ENCODE measurements at places on chromosomes 2 and 18.

DNA sequence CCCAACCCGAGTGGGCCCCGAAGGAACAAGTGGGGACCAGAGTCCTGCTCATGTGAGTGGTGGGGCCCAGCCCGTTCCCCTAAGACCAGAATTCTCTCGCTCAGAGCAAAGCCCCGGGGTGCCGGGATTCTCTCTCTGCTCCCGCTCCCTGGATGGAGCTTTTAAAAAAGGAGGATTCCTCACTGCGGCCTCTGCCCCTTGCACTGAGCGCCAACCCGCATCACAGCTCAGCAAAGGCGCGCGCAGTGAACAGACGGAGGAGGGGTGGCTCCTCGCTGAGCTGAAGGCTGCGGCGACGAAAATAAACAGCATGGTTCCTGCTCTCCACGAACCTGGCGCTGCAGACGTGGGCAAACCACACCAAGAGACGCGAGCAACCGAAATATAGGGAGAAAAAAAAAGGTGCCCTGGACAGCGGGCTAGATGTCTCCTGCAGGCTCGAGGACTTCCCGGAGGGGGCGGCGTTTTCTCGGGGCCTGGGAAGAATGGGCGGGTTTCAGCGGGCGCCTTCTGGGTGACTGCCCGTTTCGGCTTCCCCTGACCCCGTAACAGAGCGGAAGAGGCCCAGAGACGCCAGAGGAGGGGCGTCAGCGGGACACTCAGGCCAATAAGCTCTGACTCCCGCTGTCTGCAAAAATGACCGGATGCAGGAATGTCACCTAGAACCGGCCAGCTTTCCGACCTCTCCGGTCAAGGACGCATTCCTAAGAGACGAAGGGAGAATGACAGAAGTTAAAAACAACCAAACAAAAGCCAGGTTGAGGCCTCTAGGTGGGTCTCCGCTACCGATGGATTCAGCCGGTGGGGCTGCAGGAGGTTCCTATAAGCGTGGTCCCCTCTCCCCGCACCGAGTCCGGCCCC lies 819 bp upstream of the KLF11 start:
- DNase-seq, result no peak

GRCh38 chr18:45820106-45820745 lies 5.2 kb upstream of the SIGLEC15 start:
- DNase-seq, result no peak

- no peak for DNase-seq
Measured at GRCh38 chr2:96594691-96595152, 43.4 kb downstream of the KANSL3 start.

DNA sequence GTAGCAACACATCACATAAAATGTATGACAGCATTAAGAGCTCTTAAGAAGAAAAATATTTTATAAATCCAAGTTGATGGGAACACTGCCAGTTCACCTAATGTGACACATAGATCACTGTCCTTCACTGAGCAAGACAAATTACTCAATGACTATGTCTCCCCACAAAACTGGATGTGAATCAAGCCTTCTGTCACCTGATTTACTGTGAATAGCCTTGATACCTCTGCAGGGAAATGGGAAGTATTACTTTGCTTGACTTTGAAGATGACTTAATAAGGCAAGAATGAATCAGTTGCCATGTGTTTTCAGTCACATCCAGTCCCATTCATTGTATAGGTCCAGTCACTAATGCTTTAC lies 94.6 kb downstream of the NYAP2 start:
- DNase-seq, result no peak

DNA sequence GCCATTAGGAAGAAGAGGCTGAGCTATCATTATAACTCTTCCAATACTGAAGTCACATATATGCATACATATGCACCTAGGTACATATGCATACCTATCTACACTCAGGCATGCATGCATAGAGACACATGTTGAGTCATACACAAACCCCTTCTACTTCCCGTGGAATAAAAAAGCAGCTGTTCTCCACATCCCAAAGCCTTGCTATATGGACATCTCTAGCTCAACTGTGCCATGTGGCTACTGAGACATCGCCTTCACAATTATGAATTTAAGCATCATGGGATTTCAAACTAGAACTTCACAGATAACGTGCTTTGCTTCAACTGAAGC lies 120.5 kb downstream of the ANKRD44 start:
- DNase-seq, result no peak

GRCh38 chr2:101625387-101625786 lies 72.1 kb upstream of the MAP4K4 start:
- no peak for DNase-seq

- DNase-seq, result no peak
Measured at GRCh38 chr2:21759819-21760218, 636.1 kb downstream of the TDRD15 start.

DNA sequence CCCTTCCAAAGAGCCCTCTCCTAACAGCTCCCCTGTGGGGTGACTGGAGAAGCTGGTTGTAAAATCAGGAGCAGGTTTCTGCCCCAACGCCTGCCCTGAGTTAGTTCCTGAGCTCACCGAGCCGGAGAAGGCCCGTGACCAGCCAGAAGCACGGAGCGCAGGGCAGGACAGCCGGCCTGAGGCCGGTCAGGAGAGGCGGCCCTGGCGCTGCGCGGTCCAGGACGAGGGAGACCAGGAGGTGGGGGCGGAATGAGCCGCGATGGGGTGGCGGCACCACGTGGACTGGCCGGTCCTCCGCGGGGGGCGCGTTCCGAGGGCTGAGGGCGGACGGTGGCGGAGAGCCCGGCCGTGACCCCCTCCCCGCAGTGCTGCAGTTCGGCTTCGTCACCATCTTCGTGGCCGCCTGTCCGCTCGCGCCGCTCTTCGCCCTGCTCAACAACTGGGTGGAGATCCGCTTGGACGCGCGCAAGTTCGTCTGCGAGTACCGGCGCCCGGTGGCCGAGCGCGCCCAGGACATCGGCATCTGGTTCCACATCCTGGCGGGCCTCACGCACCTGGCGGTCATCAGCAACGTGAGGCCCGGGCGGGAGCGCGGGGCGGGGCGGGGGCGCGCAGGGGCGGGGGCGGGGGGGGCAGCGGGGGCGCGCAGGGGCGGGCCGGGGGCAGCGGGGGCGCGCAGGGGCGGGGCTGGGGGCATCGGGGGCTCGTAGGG lies 29.0 kb downstream of the ANO7 start:
- DNase-seq, result peak; percentile 9

GRCh38 chr2:226580403-226580802 lies 219.2 kb downstream of the IRS1 start:
- no peak for DNase-seq

- DNase-seq, result no peak
Measured at GRCh38 chr18:9861157-9861556, 24.6 kb upstream of the TXNDC2 start.

DNA sequence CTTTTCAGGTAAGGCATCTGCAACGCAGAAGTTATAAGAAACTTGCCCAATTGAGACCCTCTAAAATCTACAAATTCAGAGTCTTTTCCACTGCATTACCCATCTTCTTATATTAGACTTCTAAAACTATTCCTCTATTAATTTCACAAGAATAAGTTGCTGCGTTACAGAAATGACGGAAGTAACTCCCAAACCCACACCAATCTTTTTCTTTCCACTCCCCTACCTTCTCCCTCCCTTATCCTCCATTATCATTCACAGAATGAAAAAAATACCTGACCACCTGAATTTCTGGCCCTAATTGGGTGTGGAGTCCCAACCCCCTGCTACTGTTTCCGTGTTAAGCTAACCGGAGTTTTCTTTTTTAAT lies 689 bp downstream of the RPRD1A start:
- DNase-seq, result no peak

DNA sequence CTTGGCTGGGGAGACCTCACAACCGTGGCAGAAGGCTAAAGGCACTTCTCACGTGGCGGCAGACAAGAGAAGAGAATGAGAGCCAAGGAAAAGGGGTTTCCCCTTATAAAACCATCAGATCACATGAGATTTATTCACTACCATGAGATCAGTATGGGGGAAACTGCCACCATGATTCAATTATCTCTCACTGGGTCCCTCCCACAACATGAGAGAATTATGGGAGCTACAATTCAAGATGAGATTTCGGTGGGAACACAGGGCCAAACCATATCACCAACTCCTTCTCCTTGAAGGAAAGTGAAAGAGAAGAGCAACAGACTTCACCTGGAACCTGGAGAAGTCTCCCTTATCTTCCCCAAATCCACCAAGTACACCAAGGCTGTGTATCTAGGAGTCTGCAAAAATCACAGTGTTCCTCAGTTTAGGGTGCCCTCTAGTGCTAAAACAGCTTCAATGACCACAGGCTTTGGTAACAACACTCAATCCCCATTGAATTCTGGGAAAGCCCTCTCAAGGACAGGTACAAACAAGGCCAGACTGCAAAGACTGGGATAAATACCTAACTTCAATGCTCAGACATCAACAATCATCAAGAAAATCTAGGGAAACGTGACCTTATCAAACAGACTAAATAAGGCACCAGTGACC lies 148.8 kb upstream of the SRD5A2 start:
- DNase-seq, result no peak

- no peak for DNase-seq
Measured at GRCh38 chr2:216687646-216688045, 7.7 kb downstream of the IGFBP5 start.

- DNase-seq, result no peak
Measured at GRCh38 chr2:73776869-73777519, 2.9 kb downstream of the DUSP11 start.

DNA sequence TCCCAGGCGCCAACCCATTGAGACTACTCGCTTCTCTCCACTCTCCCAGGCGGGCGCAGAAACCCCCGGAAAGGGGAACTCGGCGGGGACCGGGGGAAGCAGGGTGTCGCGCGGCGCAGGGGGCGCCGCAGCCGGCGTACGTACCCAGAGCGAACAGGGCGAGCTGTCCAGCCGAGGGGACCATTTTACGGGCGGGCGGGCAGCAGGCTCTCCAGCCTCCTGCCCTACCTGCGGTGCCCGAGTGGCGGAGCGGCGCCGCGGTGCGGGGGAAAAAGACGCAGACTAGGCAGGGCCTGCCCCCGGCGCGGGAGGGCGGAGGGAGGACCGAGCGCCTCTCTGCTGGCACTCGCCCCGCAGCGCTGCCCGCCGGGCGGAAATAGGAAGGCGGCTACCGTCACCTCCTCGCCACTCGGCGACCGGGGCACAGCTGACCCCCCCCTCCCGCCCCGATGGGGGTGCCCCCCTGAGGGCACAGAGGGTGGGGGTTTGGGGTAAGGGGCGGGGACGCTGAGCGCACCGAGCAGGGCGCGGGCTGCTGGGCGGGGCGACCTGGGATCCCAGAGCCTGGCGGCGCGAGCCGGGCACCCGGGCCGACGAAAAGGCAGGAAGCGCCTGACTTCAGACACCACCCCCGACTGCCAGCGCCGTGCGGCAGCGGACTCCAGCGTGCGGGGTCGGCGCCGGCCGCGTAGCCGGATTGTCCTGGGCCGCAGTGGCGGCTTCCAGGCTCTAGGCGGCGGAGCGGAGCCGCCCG lies at the start of gene TGFA:
TGFA (minus strand) TSS at position 243 of the 754 bp plus-strand sequence; CDS start at position 184, 59 bp downstream.
- DNase-seq, result peak; percentile 45

DNA sequence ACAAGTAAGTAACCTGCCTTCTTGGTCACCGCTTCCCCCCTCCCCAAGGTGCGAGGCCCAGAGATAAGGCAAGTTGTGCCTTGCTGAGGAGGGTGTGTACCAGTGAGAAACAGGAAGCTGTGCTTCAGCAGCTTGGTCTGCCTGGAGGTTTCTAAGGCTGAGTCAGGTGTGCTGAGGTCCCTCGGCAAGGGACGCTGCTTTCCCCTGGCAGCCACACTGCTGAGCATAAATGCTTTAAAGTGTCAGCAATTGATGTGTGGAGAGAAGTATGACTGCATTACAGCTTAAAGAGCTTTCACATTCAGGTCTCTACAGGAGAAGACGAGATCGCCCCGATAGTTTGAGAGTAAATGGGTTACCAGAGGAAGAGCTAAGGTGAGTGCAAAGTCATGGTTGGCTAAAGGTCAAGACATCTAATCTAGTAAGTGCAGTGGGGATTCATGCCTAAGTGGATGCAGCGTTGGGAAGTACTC lies 86.9 kb downstream of the LIMS1 start:
- peak; percentile 71 for DNase-seq

DNA sequence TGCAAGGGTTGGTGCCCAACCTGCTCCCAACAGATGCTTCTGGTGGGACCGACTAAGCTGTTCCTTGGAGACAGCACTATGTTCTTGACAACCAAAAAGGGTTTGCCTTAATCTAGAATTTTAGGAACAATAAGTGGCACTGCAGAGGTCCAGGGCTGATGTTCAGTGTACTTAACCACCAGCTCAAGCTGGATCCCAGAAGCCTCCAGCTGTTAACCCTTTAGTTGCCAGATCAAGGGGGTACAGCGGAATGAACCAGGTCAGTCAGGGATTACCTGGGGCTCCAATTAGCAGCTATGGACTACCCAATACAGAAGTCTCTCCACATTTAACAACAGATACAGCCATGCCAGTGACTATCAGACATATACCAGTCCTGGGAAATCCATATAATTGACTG lies 3.5 kb downstream of the GPR75 start:
- no peak for DNase-seq

- no peak for DNase-seq
Measured at GRCh38 chr2:59694176-59694575, 859.3 kb downstream of the BCL11A start.

DNA sequence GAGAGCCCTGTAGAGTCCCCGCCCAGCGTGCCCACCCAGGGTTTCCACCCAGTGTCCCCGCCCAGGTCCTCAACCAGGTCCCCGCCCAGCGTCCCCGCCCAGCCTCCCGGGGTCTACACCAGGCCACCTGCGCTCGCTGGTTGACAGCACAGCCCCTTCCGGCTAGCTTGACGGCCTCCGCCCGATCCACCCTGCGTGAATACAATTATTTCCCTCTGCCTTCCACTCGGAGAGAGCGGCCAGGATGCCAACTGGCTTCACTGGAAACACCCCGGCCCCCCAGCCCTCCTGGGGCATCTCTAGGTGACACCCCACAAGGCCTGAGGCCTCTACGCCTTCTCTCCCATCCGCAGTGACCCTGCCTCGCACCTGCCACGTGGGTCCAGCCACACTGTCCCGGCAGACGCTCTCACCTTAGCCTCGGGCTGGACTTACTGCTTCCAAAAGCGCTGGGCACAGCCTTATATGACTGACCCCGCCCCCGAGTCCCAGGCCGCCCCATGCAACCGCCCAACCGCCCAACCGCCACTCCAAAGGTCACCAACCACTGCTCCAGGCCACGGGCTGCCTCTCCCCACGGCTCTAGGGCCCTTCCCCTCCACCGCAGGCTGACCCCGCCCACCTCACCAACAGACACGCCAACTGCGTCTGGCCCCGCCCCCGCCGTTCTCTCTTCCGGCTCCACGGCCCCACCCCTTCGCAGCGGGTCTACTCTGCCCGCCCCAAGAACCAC lies 188.1 kb downstream of the LAMA1 start:
- no peak for DNase-seq

DNA sequence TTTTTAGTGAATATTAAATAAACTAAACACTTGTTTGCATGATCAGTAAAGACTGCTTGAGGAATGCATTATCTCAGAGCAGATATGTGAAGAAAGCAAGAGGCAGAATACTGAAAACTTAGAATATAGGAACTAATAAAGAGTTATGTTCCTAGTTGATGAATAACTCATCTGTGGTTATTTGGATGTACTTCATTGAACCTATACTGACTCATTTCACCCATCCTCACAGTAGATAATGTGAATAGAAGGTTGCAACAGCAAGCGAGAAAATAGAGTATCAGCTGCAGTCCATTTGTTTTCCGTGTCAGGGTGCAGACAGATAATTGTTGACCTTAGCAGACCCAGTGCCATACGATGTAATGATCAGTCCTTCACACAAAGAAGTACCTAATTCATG lies 945.7 kb upstream of the LRRTM1 start:
- no peak for DNase-seq
